ENCODE measurements at places on chromosomes 6 and 20.
A peak's percentile ranks its signal among the peaks of the same experiment; 100 is the strongest.

DNA sequence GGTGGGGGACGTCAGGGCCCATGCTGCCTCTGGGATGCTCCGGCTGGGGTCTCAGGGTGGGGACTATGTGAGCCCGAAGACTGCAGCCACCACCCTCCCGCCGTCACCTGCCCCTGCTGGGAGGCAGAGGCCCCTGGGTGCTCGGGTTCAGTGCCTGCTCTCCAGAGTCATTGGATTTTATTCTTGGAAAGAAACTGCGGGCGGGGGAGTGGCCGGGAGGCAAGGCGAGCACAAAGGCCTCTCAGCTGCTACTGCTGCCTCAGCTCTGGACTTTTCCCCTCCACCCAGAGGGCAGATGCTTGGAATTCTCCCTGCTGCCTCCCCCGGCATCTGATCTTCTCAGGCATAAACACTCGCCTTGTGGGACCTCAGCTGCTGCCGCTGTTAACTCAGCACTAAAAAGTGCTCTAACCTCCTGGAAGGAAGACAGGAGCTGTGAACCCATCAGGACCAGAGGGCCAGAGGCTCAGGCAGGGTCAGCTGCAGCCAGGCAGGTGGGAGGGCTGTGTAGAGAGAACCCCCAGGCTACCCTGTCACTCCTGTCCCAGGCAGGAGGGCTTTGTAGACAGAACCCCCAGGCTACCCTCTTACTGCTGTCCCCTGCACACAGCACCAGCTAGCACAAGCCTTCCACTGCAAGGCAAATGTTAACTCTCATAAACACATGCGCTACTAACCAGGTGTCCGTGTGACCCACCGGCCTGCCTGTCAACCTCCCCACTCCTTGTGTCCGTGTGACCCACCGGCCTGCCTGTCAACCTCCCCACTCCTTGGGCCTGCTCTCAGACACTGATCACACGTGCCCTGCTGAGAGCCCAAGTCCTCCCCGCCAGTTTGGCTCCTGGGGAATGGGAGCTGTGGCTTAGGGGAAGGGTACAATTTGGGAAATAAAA is 9.4 kb upstream of the FRMD1 start:
- DNase-seq = no peak

DNA sequence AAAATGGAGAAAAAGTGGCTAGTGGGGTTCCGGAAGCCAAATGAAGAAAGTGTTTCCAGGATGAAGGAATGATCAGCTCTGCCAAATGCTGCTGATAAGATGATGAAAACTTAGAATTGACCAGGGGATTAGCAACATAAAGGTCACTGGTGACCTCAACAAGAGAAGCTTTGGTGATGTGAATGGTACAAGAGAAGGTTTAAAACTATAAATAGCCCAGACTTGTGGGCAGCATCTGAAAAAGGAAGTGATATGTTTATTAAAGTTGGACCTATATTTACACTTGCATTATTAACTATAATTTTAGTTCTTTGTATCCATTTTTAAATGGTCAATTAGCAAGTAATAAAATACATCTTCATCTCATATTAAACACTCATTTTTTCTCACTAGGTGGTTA is 45.1 kb downstream of the CGA start:
- DNase-seq = no peak

DNA sequence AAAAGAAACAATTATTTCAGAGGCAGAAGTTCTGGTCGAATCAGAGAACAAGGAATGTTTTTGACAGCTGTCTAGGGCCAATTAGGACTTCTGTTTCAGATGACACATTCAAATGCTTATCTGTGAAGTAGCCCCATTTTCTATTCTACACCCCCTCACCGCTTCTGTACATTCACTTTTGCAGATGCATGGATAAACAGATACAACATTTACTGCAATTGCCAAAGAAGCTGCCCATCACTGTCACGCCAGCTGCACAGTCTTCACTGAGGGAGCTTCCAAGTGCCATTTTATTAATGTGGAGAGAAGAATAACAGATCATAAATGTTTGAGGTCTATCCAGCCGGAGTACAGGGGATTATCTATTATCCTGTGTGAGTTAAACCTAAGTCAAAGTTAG is 426.8 kb upstream of the ARID1B start:
- no peak for DNase-seq

GRCh38 chr6:45714006-45714730 is 301.5 kb downstream of the CLIC5 start:
- peak; percentile 47 for DNase-seq

GRCh38 chr20:1524004-1524403 is 32.8 kb upstream of the SIRPB2 start:
- DNase-seq = no peak

DNA sequence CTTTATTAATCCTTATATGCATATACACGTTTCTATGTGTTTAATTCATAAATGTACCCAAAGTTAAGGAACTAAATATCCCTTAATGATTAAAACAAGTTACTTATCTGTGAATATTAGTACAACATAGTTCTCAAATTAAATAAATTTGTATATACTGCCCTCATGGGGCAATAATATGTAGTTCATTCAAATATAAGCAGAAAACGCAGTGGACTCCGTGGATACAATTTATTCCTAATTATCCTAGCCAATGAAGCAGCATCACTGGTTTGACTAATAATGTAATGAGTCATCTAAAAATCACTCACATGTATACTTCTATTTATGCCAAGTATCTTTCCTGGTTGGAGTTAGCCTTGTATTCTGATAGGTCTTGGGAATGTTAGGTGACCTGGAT is 111.6 kb downstream of the TBC1D32 start:
- no peak for DNase-seq

- no peak for DNase-seq
These were observed 7.9 kb upstream of the WFDC10A start for GRCh38 chr20:45621593-45621992.

- no peak for DNase-seq
These were observed 1.5 kb downstream of the LATS1 start for GRCh38 chr6:149716181-149716963.

GRCh38 chr6:22513667-22514066 is 55.7 kb upstream of the HDGFL1 start:
- no peak for DNase-seq

DNA sequence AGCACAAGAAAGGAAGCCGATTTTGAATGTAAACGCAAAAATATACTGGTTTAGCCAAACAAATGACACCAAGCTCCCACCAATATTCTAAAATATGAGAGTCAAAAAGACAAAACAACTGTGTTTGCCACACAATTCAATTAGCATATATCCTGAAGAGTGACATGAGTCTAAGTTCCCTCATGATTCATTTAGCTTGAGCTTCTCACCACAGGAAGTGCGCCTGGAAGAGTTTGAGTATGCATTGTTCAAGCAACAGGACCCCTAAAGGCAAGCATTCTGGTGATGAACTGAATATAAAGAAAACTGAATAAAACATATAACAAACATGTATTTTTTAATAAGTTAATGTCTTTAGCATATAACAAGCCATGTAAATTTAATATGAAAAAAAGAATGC is 115.2 kb upstream of the RUNX2 start:
- no peak for DNase-seq

DNA sequence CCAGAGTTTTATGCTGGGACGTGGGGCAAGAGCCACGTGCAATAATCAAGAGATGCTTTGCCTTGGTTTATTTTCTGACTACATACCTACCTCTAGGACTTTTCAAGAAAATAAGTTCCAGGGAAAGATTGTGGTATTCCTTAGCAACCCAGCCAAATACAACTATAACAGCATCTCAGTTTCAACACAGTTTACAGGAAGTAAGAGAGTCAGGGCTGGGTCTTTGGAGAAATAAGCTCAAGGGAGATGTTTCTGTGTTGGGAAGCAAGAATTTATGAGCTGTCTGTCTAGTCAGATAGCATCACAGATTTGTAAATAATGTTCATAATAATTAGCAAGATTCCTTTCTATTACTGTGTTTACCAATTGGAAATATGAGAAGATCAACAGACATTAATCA is 35.1 kb downstream of the MAP3K5 start:
- no peak for DNase-seq

DNA sequence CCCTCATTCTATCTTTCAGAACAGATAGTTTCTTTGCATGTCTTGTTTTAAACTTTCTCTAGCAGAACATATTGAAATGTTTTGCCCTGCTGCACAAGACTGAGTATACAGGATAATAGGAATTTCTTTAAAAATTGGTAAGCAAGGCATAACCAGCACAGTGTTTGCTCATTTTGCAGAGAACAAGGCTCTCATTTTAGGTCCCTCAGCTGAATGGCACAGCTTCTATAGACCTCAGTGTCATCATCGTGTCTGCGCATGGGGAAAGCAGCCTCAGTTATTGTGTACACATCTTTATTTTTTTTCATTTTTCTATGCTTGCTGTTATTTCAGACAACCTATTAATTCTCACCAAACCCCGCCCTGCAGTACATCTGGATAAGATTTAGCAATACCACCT is 35.7 kb downstream of the TTI1 start:
- no peak for DNase-seq

DNA sequence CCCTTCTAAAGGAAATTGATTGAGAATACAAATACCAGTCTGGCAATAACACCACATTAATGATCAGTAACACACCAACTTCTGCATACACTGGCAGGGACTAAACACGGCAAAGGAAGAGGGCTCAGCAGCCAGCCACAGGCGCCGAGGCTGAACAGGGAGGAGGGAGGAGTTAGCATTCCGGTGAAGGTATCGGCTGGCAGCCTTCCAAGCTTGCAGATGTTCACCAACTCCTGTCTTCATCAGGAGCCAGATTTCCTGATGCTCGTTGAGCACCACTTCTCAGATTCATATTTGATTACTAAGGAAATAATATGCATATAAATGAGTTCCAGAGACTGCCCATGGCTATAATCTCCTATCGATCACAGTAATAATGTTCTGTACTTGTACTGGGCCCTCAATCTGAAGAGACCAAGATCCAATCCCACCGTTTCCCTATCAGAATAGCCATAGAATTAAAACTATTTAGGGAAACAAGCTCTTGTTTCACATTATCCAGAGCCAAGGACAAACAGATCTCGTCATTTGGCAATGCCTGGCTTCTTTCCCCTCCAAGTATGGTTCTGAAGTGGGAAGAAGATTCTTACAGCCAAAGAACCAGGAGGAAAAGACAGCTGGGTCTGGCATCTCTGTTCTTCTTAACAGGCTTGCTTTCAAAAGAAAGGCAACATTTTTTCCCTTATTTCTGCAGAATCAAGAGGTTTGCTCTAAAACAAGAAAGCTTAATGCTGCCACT is 42.2 kb downstream of the GFOD1 start:
- DNase-seq = no peak

GRCh38 chr6:20217891-20218290 is 5.6 kb upstream of the MBOAT1 start:
- no peak for DNase-seq

- peak; percentile 57 for DNase-seq
These were observed 32.3 kb upstream of the TAGAP start for GRCh38 chr6:159077123-159077522.

DNA sequence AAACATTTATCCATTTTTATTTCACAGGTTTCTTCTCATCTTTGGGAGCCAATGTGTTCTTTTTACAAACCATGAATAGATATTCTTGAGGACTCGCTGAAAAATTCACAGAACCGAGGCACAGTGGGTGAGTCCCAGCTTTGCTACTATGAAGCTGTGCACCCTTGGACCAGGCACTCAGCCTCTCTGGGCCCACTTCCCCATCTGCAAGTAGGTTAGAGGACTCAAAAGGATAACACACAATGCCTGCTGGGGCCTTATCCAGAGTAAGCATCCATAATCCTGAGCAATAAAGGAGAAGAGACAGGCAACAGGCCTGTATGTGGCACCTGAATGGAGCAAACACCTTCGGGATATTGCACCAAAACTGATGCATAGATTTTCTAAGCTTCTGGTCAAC is 153.3 kb downstream of the PREX1 start:
- DNase-seq = no peak

DNA sequence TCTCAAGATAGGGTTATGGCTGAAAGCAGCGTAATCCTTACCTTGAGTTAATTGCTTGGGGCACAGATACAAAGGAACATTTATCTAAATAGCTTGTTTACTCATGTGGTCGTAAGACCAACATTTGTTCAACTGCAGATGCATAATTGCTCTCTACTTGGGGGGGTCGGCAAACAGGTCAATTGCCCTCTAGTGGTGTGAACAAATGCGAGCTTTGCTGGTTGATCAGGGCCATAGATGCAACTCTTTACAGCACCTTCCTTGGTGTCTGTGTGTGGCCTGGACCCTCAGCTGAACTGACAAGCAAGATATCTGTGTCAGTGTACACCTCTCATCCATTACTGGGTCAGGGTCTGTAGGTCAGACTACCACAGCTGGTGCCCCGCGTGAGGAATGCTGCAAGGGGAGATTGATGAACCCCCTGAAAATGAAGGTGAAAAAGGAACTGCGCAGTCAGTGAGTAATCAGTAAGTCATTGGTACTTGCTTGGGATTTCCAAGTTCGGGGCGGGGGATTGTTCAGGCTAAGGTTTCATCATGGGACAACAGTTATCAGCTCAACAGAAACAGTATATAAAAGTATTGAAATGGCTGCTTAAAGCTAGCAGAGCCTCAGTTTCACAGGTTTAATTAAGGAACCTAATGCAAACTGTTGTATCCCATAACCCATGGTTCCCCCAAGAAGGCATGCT is 24.0 kb downstream of the HLA-DPA1 start:
- no peak for DNase-seq

GRCh38 chr6:158103228-158103627 is 64.8 kb downstream of the SERAC1 start:
- DNase-seq = no peak

DNA sequence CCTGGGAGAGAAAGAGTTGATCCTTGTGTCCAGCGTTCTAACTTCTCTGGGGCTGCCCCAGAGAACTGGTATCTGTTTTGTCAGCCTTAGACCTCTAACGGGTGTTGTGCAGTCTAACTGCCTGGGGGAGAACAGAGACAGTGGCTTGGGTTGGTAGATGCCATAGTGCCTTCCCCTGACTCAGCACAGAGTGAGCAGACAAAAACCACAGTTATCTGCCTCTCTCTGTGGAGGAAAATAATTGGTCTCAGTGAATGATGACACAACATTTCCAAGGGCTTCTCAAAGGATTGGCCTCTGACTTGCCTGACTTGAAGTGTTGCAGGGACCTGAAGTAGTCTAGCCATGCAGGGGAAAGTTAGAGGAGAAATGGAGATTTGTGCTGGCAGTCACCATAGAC is 226.2 kb upstream of the MAN1A1 start:
- DNase-seq = no peak

GRCh38 chr6:133540361-133540760 is 299.2 kb downstream of the EYA4 start:
- no peak for DNase-seq

DNA sequence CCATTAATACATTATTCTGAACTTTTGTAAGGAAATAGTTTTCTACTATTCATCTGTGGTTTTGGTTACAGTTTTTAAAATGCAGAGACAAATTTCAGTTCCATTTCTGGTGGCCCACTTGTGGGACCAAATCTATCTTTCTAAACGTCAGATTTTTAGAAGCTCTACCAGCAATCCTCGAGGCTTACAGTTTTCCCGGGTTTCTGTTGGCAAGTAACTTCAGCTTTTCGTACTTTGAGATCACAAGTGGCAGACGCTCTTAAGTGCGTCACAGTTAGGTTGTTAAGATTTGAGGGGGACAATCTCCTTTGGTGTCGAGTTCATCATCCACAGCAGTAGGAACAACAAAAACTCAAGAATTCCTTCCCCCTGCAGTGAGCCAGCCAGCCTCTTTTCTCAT is 60.0 kb downstream of the JARID2 start:
- no peak for DNase-seq

- no peak for DNase-seq
These were observed 323.1 kb downstream of the TPBG start for GRCh38 chr6:82686719-82687118.

GRCh38 chr6:10140824-10141223 is 274.1 kb downstream of the TFAP2A start:
- DNase-seq = no peak

GRCh38 chr6:26172608-26172968 is 85.4 kb downstream of the HFE start:
- DNase-seq = no peak

GRCh38 chr6:85250586-85251220 is 199.2 kb upstream of the NT5E start:
- DNase-seq = no peak

Data from activated naive CD4-positive, alpha-beta T cell treated with Interleukin-2 at 50 U/mL for 16 hours (primary cell).